ENCODE measurements at places on chromosomes 2 and 18. TPM values are rescaled to one million over a fixed set of nuclear protein-coding genes. Genes with fewer than 3 reads are reported as not detected.

Gene TMEM214
- 78.1 TPM for total RNA-seq

Gene MOCOS
- total RNA-seq = 0.39 TPM

Gene MTA3
- 29.0 TPM for total RNA-seq

Gene RMC1
- 25.2 TPM for total RNA-seq

Gene L3MBTL4
- 2.0 TPM for total RNA-seq

Gene AQP4
- total RNA-seq = not detected

Gene MARCHF4
- total RNA-seq = 0.39 TPM

Gene PLGLB1
- total RNA-seq = 1.1 TPM

Gene ADRA2B
- total RNA-seq = 0.22 TPM

Gene INSIG2
- 5.5 TPM for total RNA-seq

Gene ARHGAP25
- total RNA-seq = 0.79 TPM

Gene CKAP2L
- 4.9 TPM for total RNA-seq

Gene COL3A1
- total RNA-seq = 6,874 TPM

Gene CPLX4
- total RNA-seq = not detected

Gene SLC5A7
- total RNA-seq = not detected

Gene IL36B
- not detected for total RNA-seq

Gene BMP10
- not detected for total RNA-seq

Gene DNAH6
- 0.39 TPM for total RNA-seq

Gene TTL
- total RNA-seq = 11.8 TPM

Gene ASB18
- not detected for total RNA-seq

Gene ANKRD23
- 2.4 TPM for total RNA-seq

Gene CAD
- total RNA-seq = 46.3 TPM
